ENCODE measurements at places on chromosomes 3 and 15. TPM values are rescaled to one million over a fixed set of nuclear protein-coding genes. Genes with fewer than 3 reads are reported as not detected.

The FAM107A gene
- total RNA-seq = 0.42 TPM

GRCh38 chr3:108311797-108312196 lies 15.4 kb downstream of the HHLA2 start:
- DNase-seq = no peak

The HDGFL3 gene
- 33.1 TPM for total RNA-seq

The C3orf62 gene
- 4.7 TPM for total RNA-seq

The RFT1 gene
- 12.8 TPM for total RNA-seq

- no peak for DNase-seq
These were observed 16.7 kb upstream of the RAMAC start for GRCh38 chr15:82969353-82969752.

GRCh38 chr15:51288143-51289065 lies 50.0 kb downstream of the CYP19A1 start:
- DNase-seq = no peak

The NEIL1 gene
- total RNA-seq = 0.91 TPM

DNA sequence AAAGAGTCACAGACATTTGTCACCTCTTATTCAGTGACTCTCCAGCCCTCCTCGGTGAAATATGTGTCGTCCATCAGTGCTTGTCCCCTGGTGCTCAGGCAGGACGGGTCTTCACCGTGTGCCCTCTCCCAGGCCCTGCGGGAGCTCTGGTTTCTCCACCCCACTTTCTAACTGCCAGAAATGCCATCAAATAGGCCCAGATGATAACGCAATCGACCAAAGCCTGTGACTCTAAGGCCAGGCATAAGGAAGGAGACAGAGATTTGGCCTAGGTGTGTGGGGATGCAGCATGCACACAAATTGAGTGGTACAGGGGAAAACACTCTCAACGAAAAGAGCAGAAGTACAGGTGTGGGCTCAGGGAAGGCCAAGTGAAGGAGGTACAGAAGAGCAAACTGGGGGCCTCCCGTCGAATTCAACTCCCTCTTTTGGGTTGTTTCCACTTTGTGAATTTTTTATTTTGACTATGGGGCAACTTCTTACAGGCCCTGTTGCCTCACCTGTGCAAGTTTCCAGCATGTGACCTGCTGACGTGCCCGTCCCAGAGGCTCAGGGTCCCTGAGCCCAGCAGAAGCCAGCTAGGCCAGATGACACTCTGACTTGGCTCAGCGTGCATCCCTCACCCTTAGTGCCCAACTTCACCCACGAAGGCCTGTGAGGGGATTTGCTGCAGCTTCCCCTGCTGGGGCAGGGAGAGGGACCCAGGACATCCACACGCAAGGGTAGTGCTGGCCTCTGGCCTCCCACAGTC lies 4.7 kb downstream of the NUP210 start:
- no peak for DNase-seq

Measured in M059J (cell line).